T-helper 1 cell treated with Interleukin-12 subunit alpha and Interleukin-12 subunit beta and Interleukin-4 antibody, amounts not matched to agents 30 ng/mL and 1 ng/mL, for 36 hours (primary cell): ENCODE measurements at places on chromosomes 1 and 21. TPM values are rescaled to one million over a fixed set of nuclear protein-coding genes. Genes with fewer than 3 reads are reported as not detected.

SELP gene
- 0.15 and 0.24 TPM in 2 replicates for total RNA-seq

GBP4 gene
- total RNA-seq: 147 and 150 TPM in 2 replicates

CD34 gene
- total RNA-seq: not detected in 2 replicates

FABP3 gene
- total RNA-seq: not detected in 2 replicates

KRTAP6-2 gene
- total RNA-seq: not detected in 2 replicates

NIPAL3 gene
- 39.4 and 44.9 TPM in 2 replicates for total RNA-seq
